ENCODE measurements at places on chromosomes 3 and 15.
A peak's percentile ranks its signal among the peaks of the same experiment; 100 is the strongest.

GRCh38 chr15:26771578-26772153, 1.2 kb downstream of the GABRB3 start:
- DNase-seq = no peak

DNA sequence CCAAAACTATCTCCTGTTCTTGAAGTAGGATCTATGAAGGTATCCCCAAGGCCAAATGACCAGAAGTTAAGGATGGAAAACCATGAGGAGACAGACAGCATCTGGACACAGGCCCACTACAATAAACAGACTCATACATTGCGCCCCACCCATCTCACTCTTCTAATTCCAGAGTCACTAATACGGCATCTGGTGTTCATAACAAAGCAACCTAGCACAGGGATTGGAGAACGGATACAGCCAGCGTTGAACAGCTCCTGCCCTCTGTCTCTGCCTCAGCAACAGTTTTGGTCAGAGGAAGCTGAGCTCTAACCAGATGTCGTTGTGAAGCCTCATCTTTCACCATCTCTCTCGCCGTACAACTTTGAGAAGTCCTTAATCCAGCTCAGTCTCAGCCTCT, 44.5 kb upstream of the CCDC80 start:
- DNase-seq = no peak

DNA sequence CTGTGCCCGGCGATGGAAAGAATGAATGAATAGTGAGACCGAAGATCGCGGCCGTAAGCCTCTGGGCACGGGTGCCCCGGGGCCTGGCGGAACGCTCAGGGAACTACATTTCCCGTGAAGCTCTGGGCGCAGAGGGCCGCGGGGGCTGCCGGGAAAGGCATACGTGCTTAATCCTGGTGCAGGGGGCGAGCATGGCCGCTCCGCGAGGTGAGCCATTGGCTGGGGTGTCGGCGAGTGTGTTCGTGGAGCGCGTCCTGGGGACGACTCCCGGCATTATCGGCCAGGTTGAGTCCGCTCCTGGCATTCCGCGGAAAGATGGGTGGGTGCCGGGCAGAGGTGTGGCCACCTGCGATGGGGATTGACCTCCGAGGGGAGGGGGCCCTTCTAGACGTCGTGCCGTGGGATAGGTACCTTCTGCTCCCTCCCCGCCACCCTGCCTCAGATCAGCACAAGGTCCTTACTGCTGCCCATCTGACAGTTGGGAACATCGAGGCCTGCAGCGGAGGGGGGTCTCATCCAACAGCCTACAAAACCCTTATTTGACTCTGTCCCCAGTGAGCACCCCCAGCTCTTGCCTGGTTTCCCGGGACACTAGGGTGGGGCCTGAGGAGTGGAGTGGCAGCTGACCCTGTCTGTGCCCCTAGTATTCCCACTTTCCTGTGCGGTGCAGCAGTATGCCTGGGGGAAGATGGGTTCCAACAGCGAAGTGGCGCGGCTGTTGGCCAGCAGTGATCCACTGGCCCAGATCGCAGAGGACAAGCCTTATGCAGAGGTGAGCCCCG, at the start of gene MPI:
MPI (plus strand) TSS at position 160 of the 782 bp plus-strand sequence; CDS start at position 192, 32 bp downstream.
- peak; percentile 85 for DNase-seq

GRCh38 chr3:52322466-52322865, 6.3 kb downstream of the DNAH1 start:
- DNase-seq = no peak

DNA sequence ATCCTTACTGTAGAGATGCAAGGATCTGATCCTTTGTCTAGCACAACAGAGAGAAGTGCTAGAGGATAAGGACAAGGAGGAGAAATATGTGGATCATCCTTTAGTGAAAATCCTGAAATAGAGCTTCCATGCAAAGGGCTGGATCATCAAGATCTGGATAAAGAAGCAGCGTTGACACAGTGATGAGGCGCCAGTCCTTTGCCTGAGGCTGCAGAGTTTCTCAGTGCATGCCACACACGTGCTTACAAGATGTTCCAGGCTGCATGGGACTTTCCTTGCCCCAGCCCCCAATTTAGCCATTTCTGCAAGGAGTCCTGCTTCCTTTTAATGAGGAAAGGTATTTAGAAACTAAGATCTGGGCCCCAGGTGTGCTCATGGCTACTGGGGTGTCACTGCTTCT, 7.2 kb upstream of the ABTB1 start:
- no peak for DNase-seq
